NB4 (cell line): ENCODE measurements at places on chromosomes 7 and 10.
A peak's percentile ranks its signal among the peaks of the same experiment; 100 is the strongest.

DNA sequence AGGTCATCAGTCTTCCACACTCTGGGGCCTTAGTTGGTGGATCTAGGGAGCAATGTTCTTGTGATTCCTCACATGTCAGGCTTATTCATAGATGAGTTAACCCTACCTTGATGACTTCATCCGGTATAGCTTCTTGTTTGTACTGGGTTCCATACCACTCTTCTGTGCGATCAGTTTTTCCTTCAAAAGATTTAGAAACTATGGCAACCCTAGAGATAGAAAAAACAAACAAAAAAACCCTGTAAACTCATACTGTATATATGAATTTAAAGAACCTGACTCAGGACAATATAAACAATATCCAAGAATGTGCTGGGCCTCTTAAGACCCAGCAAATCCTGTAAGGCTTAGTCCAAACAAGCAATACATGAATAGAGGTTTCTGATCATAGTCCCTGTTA is 83.5 kb downstream of the IDE start:
- no peak for DNase-seq

- no peak for DNase-seq
These were observed 62.8 kb downstream of the GSAP start for GRCh38 chr7:77353407-77353721.

- no peak for DNase-seq
These were observed 25.3 kb downstream of the CCDC126 start for GRCh38 chr7:23622506-23622925.

DNA sequence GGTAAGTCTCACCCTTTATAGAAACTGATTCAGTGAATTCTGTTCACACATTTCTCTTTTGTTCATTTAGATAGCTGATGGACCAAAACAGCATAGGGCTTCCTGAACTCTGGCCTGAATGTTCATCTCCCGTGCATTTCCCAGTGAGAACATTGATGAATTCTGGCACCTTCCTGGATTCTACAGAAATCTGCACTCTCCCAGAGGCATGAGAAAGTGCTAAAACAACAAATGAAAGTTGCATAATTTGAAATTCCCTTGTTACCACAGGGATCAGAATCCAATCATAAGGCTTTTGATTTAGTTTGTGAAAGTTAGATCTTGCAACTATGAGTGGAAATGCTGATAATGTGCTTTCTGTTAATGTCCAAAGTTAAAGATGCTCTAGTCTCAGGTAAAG is 29.7 kb upstream of the SCIN start:
- DNase-seq = no peak

DNA sequence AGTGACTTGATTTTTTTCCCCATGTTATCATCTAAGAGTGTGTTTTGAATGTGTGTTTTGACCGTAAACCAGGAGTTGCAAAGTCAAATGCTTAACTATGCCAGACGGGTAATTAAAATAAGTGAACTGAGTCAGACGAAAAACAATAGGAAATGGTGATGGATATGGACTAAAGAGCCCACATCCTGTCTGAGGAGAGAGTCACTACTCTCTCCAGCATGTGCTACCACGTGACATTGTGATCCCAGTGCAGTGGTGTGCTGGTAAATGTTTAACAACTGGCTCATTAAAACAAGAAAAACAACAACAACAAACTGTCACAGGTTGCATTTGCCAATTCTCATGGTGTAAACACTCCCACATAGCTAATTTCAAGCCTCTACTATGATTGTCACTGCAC is 164.3 kb downstream of the SUGCT start:
- peak; percentile 30 for DNase-seq

DNA sequence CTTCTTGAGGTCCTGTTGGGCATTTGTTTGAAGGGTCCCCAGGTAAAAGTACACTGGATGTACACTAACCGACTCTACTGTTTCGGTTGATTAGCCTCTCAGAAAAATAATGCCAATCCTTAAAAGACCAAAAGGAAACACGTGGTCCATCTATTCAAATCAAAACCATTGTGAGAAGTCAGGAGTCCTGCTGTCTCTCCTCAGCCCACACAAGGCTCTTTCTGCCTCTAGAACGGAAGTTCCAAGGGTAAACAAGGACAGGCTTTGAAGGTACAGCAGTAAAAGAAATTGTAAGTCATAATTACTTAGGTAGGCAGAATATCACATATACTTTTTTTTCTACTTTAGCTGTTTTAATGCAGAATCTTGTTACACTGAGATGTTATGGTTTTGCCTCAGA is 71.7 kb upstream of the TPK1 start:
- DNase-seq = no peak

GRCh38 chr7:5697754-5698424 is 83.6 kb downstream of the RNF216 start:
- DNase-seq = no peak

GRCh38 chr10:4846775-4847174 is 20.8 kb downstream of the AKR1E2 start:
- no peak for DNase-seq

DNA sequence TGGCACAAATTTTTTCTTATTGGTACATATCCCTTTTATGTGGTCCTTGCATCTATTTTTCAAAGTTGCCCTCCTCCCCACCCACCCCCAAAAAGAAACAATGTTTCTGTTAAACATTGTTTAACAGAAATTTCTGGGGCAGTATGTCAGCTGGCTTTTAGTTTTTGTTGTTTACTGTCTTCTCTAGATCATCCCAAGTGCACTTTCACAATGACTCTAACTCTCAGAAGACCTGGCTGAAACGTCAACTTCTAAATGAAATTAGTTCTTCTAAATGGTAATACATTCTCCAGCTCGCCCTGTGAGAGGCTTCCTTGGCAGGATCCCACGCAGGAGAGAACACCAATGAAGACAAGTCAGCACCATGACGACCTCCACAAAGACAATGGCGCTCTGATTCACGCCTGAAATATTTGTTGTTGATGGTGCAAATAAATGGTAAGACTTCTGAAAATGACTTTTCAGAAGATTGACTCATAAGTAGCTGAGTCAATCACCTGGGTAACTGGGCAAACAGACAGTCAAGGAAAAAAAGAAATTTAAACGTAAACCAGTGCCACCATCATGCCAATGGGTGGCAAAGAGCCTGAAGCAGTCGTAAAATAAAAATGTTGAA is 293.7 kb downstream of the FZD1 start:
- no peak for DNase-seq

DNA sequence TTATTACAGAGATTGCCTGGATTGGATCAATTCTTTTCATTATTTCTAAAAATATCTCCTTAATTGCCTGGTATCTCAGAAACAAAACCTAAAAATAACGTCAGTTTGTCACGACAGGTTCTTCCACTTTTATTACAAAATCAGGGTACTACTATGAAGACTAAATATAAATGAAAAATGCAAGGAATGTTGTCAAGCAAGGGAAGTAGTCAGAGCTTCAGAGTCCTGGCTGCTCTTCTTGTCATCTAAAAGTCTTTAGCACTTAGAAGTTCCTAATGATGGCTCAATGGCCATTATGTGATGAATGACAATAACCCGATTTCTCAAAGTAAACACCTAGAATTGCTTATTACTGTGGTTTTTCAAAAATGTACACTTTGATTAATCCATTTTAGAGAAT is 192.2 kb downstream of the SEMA3A start:
- no peak for DNase-seq

GRCh38 chr10:128540128-128540762 is 414.0 kb upstream of the MKI67 start:
- DNase-seq = no peak

DNA sequence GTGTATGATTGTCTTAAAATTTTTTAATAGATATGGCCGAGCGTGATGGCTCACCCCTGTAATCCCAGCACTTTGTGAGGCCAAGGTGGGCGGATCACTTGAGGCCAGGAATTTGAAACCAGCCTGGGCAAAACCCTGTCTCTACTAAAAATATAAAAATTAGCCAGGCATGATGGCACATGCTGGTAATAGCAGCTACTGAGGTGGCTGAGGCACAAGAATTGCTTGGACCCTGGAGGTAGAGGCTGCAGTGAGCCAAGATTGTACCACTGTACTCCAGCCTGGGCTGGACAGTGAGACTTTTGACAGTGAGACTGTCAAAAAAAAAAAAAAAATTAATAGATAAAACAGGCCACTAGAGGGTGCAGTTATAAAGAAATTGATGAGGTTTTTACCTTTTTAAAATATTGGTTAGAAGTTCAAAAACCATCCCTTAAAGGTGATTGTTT is 20.5 kb downstream of the NOM1 start:
- DNase-seq = peak; percentile 33

DNA sequence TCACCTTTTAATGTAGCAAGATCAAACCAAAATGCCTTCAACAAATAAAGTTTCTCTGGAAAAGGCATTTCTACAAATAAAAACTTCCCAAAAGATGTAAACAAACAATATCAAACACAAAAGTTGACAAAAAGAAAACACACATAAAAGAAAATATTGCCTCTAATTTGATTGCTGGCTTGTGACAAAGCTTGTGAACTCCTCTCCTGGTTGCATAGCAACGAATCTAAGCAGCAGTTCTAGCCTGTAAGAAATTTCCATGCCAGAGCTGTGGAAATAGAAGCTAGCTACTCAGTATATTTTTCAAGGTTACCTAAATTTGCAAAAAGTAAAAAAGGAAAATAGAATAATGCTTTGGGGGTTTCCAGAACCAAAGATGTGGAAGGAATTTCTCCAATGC is 173.9 kb upstream of the CDK1 start:
- DNase-seq = no peak

- no peak for DNase-seq
These were observed 475 bp downstream of the NEUROD6 start for GRCh38 chr7:31340051-31340450.

DNA sequence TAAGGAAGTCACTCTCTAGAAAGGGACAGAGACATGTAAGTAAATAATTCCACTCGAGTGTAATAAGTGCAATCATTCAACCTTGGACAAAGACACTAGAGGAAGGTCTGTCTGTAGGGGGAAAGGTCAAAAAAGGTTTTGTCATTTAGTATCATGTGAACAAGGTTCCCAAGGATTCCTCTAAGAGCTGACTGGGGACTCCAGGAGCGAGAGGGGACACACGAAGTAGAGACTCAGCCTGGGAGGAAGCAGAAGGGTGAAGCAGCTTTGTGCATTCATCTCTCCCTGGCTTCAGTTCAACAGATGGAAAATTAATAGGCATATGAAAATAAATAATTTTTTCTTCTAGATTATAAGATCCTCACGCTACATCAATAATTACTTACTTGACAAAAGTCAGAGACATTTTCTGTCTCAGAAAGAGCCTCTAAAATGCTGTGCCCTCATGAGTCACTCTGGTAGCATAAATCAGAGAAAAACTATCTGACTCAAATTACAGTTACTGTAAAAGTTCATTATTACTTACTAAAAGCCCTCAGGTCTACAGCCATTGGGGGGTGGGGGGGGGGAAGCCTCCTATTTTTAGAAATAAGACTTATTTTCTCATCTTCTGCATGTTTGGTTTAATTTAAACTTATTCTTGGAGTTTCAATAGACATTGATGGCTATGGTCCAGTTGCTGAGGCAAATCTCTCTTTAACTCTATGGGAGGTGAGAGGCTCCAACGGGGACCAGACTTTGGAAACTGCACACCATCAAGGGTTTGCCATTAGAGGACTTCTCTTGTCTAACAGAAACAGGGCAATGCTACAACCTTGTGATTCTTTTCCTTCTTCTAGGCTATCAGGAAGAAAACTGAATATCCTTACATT is 275.1 kb upstream of the KLF14 start:
- DNase-seq = no peak

- no peak for DNase-seq
These were observed 9.3 kb downstream of the ZNF212 start for GRCh38 chr7:149248777-149249176.

GRCh38 chr7:78345293-78345911 is 546.8 kb downstream of the PHTF2 start:
- DNase-seq = no peak

GRCh38 chr7:29265208-29265923 is 70.8 kb downstream of the CHN2 start:
- DNase-seq = no peak

DNA sequence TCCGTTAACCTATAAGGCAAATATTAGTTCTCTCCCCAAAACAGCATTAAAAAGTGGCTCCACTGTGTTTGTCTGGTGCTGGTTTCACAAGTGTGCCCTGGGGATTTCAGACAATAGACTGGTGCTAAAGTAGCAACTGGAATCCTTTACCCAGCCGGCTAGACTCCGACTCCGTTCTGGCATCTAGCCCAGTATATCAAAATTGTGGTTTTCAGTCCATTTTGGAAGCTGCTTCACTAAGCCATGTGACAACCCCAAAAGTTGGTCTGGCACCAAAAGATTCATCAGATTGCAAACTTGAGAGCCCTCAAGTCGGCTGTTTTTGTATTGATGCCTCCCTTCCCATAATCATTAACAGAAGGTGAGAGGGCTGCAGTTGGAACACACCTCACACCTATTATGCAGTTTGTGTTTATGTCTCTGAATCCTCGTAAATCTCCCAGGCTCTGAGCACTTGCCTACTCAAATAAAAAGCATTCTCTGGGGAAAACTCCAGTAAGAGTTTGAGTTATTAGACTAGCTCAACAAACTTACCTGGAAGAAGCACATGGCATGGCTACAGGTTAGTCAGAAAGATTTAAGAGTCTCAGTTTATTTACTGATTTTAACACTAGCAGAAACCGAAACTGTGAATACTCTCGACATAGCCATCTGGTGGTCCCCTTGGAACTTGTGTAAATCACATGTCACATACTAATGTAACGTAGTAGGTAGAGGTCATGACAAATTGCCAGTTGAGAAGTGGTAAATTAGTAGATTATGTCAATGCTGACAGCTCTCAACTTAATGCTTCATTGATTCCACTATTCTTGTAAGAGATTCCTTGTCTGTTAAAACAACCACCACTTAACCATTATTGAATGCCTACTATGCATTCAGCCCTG is 14.8 kb upstream of the WNT16 start:
- DNase-seq = no peak

- no peak for DNase-seq
These were observed 67.0 kb downstream of the GSDME start for GRCh38 chr7:24690251-24690650.

GRCh38 chr10:132138596-132138995 is 48.2 kb upstream of the DPYSL4 start:
- no peak for DNase-seq

DNA sequence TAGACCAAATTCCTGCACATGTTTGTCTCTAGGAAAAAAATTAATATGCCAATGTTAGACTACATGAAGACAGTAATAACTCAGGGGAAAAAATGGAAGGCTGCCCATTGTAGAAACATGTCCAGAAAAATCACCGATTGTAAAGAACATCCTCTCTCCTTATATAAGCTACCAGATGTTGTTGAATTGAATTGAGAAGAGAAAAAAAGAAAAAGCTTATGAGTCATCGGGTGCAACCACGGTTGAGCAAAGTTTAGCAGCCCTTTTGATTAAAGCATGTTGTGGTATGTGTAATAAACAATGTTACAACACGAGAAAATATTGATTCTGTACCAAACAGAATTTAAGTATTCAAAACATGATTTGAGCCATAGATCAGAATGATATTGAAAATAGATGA is 102.3 kb upstream of the ARHGAP21 start:
- DNase-seq = peak; percentile 1

DNA sequence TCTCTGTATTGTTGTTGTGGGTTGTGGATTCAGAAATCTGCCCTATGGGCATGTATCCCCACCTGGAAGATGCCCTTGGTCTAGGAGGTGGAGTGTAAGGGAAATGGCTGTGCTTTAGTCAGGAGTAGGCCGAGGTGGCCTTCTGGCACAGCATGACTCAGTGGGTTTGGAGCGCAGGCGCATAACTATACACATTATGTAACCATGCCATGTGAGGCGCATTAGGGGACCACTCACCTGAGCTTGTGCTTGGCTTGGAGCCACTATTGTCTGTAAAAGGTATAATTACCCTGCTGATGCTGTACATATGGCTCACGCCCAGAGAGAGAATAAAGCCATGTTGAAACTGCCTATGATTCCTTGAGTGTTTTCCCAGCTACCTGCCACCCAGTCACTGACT is 20.6 kb upstream of the ADAMTS14 start:
- DNase-seq = peak; percentile 63
